ENCODE measurements at places on chromosomes 3 and 15. TPM values are rescaled to one million over a fixed set of nuclear protein-coding genes. Genes with fewer than 3 reads are reported as not detected.

Gene XXYLT1
- 51.3 TPM for total RNA-seq

Gene LRRC28
- 35.8 TPM for total RNA-seq

Gene CPLX3
- total RNA-seq, result not detected

Gene CCR8
- total RNA-seq, result not detected

Gene NRG4
- not detected for total RNA-seq

Gene MSL2
- total RNA-seq, result 21.9 TPM

Gene EPHA3
- 0.87 TPM for total RNA-seq

Gene GP5
- not detected for total RNA-seq

Gene EIF4E3
- 12.4 TPM for total RNA-seq

Gene C2CD4A
- 0.10 TPM for total RNA-seq

Gene GPR27
- total RNA-seq, result 5.5 TPM

Gene ROBO2
- 2.8 TPM for total RNA-seq

Gene PTPN9
- 33.2 TPM for total RNA-seq

Gene LRRN1
- total RNA-seq, result 2.2 TPM

Gene IMPG2
- total RNA-seq, result 0.80 TPM

Gene CRABP1
- total RNA-seq, result not detected

Gene MEGF11
- not detected for total RNA-seq

Gene ANKRD34C
- 0.07 TPM for total RNA-seq

Gene PLA2G4B
- total RNA-seq, result 2.9 TPM

Gene SERINC4
- not detected for total RNA-seq

Gene GASK1A
- total RNA-seq, result not detected
